ENCODE measurements at places on chromosomes 2 and 18. TPM values are rescaled to one million over a fixed set of nuclear protein-coding genes. Genes with fewer than 3 reads are reported as not detected.

DNA sequence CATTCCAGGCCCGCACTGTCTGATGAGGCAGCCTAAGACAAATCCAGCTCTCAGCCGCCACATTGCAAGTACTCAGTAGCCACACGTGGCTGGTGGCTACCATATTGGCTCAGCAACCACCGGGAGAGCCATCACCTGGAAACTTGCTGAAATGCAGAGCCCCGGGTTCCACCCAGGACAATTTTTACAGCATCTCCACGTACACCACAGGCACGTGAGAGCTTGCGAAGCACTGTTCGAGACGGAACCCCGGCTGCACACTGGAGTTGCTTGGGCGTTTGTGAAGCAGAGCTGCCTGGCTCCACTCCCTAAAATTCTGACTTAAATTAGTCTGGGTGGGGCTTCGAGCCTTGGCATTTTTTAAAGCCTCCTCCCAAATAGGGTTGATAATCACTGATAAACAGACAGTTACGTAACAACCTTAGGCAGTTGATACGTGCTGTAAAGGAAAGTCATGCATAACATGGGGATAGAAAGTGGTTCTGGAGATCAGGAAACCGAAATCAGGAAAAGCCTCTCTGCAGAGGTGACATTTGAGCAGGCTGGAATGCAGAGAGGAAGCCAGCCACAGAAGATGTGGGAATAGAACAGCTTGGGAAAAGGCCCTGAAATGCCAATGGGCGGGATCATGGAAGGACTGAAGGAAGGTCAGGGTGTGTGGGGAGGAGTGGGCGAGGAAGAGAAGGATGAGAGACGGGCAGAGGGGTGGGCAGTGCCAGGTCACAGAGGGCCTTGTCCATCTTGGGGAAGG, 6.2 kb downstream of the ASAP2 start:
- DNase-seq, result peak; percentile 44

GRCh38 chr2:215460682-215461382, 25.0 kb upstream of the FN1 start:
- peak; percentile 91 for DNase-seq

DNA sequence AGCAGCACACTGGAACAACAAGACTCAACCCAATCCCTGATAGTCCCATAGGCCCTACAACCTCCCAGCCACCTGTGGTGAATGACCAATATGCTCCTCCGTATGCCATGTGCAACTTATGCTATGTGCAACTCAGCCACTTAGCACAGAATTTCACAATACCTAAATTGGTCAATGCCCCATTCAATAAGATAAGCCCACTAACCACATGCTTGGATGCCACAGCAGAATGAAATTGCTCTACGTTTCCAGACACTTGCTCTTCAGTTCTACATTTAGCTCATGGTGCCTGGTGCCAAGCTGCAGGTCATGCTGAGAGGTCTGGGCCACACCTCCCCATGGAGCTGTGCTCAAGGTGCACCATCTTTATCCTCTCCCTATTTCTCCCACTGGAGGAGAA, 159.8 kb downstream of the EN1 start:
- no peak for DNase-seq

DNA sequence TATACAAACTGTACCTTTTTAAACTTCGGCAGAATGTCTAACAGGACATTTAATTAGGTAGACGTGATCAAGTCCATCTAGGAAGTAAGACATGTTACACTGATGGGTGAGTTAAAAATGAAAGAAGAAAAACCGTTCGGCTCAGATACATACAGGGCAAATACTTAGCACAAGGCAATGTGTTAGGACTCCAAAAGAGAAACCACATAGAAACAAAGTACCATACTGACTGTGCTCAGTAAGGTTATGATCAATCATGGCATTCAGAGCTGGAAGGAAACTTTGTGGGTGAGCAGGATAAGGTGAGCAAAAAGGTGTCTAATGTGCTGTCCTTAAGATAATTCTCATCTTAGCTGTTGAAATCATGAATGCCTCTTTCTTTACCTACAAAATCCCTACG, 211.9 kb downstream of the STK39 start:
- DNase-seq, result no peak

SH3RF3 gene
- total RNA-seq, result 5.2 TPM

GEN1 gene
- 8.1 TPM for total RNA-seq

CEP68 gene
- total RNA-seq, result 5.1 TPM
